Activated T-helper 9 cell treated with anti-CD3 and anti-CD28 coated beads, Interleukin-2, amount 50 U/mL, for 16 hours (primary cell): ENCODE measurements at places on chromosomes 7 and 10.

GRCh38 chr10:25933653-25934608 is at the start of gene MYO3A:
Gene MYO3A (plus strand): TSS chr10:25934229. CDS start chr10:25952111, 17,882 bp downstream.
- no peak for DNase-seq

GRCh38 chr10:133440633-133441285 is 13.0 kb upstream of the SCART1 start:
- no peak for DNase-seq

DNA sequence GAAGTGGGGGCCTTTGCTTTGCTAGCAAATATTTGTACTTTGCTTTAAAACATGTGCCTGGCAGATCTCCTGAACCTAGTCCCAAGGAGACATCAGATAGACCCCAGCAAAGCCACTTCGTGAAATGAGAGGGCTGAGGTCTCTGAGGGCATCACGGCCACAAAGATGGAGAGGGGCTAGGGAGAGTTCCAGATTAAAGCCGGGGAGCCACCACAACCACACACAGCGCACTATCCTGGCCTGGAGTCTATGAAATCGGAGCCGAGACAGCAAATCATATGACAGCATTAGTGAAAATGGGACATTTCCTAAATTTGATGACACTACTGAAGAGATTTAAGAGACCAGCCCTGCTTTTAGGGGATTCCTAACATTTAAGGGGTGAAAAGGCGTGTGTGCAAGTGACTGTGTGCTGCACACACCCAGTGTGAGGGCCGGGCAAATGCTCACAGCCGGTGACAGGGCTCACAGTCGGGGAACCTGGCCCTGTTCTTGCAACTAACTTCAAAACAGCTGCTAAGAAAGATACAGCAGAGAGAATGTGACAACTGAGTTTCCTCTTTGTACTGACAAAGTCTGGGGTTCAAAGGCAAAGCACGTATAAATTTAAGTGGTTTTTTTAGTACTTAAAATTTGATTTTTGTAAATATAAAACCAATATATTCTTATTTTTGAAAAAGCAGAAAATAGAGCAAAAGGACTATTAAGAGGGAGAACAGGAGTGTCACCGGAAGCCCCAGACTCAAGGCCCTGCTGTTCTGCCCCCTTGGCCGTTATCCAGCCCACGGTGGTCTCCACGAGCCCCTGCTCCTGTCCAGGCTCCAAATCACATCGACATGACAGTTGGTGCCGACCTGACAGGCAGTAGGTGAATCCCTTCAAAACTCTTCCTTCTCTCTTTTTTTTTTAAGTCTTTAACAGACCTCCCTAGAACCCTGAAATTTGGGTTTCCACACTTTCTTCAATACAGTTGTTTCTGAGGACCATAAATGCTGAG is 49.5 kb downstream of the VIPR2 start:
- DNase-seq, result no peak

DNA sequence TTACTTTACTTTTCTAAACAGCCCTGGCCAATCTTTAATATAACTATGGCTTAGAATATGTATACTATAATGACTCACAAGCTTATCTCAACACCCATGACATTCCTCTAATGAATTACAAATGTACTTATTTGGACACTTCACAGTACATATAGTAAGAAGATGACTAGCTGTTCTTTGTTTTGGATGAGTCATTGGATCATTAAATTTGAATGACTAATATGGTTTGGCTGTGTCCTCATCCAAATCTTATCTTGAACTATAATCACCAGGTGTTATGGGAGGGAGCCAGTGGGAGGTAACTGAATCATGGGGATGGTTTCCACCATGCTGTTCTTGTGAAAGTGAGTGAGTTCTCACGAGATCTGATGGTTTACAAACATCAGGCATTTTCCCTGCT is 807.5 kb upstream of the SORCS1 start:
- no peak for DNase-seq

DNA sequence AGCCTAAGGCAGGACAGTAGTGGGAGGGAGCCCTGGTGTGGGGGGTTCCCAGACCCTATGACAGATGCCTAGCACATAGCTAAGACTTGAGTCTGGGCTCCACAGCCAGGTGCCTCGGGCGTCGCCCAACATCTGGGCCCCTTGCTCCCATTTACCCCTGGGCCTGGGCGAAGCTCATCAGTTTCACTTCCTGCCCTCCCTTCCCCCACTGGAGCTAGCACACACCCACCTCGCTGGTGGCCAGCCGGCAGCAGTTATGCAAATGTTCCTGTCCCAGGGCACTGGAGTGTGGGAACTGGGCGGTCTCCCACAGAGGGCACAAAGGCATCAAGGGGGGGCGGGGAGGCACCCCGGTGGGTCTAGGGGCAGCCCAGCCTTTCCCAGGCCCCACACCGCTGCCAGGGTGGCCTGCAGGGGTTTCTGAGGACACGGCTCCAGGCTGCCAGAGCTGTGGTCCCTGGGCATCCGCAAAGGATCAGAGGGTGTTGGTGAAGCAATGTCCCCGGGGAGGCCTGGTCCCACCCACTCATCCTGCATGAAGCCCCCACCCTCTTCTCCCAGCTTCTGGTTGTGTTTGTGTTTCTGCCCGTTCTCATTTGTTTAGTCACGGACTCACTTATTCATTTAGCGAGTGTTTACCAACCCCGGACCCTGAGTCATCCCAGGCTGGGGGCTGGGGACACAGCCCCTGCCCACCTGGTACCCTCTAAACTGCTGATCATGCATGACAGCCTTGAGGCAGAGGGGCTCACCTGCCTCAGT is 20.4 kb downstream of the SH2B2 start:
- DNase-seq, result no peak

DNA sequence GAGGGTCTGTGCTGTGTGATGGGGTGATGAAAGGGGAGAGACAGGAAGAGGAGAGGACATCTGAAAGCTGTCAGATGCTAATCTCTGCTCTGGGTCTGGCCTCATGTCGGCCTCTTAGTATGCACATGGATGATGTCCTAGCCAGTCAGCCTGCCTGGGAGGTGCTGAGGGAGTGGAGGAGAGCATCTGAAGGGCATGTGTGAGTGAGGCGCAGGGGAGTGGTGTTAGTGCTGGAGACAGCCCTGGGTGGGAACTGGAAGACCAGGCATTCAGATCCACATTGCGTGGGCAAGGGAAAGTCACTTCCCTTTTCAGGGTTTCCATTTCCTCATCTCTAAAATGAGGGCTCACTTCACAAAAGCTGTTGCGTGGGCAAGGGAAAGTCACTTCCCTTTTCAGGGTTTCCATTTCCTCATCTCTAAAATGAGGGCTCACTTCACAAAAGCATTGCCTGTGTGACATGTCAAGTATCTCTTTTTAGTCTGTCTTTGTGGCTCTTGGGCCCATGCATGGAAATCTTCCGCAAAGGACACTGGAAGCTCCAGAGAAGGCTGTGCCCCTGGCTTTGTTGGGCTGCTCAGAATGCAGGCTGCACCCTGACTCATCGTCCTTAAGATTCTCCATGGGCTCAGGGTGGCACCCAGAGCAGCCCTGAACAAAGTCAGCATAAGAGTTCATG is 10.0 kb downstream of the SFTPD start:
- no peak for DNase-seq

DNA sequence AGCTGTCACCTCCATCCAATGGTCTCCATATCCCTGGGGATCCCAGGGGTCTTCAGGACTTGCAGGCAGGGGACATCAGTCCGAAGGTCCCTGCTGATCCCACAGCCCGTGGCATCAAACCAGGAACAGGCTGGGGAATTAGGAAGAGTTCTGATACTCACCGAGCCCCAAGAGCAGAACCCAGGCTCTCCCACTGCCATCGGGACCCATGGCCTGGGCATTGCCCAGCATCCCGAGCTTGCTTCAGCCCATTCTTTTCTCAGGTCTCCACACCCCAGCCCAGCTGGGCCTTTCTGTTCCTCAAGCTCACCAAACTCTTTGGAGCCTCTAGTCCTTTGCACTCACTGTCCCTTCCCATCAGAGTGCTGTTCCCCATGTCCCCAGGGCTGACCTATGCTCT is 280.9 kb downstream of the GRID1 start:
- DNase-seq, result no peak

- no peak for DNase-seq
These were observed 739.1 kb downstream of the MAGI2 start for GRCh38 chr7:78714356-78714755.

DNA sequence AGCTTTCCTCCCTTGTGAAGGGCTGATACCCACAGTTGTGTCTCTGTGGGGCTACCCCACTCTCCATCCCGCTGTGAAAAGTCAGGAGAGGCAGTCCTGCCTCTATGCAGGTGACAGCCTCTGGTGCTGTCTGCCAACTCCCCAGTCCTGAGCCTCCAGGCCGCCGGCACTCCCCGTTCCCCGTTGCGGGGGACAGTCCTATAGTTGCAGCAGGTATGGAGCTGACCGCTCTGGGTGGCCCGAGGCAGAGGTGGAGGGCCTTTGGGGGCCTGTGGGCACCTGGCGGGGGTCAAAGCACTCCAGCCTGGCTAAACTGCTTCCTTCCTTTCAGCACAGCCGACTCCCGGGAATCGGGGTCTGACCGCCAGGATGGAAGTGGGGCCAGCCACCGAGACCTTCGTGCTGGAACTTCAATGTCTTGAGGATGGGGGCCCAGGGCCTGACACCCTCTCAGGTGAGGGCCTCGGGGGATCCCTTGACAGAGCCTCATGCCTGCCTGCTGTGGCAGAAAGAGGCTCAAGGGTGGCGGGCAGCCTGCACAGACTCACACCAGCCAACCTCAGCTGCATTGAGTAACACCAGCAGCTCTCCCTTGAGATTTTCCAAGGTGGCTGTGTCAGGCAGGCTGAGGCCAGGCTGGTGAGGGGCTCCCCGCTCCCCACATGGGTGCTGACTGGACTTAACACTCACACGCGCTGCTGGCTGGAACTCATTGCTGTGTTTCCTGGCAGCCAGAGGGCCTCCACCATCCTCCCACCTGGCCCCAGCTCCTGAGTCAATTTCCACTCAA is 1.6 kb downstream of the ZNF853 start:
- no peak for DNase-seq

GRCh38 chr10:47173929-47174442 is 126.0 kb upstream of the GDF10 start:
- DNase-seq, result no peak

DNA sequence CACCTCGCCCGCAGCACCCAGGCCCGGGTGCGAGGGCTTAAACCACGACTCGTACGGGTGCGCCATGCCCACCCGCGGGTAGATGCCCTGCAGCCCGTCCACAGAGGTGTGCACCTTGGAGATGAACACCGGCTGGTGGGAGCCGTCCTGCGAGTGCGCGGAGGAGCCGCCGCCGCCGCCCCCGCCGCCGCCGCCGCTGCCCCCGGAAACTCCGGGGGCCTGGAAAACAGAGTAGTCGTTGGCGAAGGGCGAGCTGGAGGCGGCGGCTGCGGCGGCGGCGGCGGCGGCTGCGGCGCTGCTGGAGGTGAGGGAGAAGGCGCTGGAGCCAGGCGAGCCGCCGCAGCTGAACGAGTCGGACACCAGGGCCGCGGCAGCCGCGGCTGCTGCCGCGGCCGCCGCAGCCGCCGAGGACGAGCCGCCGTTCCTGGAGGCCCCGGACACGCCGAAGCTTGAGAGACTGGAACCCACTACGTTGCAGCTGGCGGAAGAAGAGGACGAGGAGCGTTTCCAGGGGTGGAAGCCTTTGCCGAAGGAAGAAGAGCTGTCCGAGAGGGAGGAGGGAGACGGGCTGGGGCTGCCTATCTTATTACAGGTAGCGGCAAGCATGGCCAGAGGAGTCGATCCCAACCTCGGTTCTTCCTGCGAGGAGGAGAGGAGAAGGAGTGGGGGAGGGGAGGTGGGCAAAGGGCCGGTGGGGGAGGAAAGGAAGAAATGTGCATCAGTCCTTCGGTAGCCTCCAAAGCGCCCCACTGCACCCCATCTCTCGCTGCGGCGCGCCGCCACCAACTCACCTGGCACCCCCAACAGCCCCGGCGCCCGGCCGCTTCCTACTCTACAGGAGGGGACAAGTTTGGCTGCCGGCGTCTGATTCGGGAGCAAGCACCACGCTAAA is 1.3 kb downstream of the SP8 start:
- no peak for DNase-seq

DNA sequence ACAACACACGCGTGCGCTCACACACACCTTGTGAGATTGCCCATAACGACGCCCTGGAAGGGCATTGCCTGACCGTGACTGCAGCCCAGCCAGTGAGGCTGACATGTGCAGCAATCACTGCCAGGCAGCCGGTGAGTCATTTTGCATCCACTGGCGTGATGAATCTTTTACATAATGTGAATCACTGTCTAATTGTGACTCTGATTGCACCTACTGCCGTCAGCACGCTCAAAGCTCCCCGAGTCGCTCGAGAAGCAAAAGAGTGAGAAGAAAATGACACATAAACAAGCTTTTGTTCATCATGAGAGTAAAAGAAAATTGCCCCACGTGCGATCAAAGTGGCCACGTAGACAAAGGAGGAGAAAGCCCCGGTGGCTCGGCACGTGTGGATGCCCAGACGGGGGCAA is 117.4 kb upstream of the PFKP start:
- DNase-seq, result peak; percentile 35

- no peak for DNase-seq
These were observed 1079.0 kb downstream of the KCNMA1 start for GRCh38 chr10:76558586-76558985.

GRCh38 chr10:30705101-30705624 is 75.6 kb upstream of the LYZL2 start:
- DNase-seq, result no peak

- DNase-seq, result no peak
These were observed 2.2 kb upstream of the ASCC1 start for GRCh38 chr10:72218325-72218724.

DNA sequence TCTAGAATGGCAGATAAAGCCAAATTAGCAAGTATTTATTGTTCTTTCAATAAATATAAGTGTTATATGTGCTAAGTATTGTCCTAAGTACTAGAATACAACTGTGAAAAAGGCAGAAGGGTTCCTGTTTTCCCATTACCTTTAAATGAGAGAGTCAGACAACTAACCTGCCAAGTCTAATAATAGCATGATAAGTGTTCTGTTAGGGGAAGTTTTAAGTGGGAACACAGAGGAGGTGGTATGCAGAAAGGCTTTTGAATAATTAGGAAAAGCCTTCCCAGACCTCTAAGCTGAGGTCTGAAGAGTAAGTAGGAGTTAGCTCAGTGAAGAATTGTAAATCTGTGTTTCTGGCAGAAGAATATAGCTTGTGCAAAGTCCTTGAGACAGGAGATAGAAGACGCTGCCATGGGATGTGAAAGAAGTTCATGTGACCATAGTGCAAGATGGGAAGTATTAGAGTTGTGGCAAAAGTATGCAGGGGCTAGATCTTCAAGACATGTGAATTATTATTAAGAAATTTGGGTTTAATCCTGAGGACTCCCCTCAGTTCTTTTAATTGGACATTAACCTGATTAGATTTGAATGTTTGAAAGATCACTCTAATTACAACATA is 12.5 kb downstream of the SHOC2 start:
- DNase-seq, result no peak

- DNase-seq, result no peak
These were observed 134.9 kb downstream of the RAMP3 start for GRCh38 chr7:45292481-45292880.

DNA sequence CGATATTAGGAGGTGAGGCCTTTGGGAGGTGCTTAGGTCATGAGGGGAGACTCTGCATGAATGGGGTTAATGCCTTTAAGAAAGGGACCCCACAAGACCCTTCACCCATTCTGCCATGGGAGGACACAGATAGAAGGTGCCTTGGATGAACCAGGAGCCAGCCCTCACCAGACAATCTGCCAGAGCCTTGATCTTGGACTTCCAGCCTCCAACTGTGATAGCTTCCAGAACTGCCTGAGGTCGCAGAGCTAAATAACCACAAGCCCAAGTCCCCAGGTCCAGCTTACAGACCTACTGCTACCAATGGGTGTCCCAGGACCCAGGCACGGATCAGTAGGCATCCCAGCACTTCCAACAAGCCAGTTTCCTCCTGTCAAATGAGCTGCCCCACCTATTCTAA is 37.5 kb downstream of the TNS3 start:
- no peak for DNase-seq

- DNase-seq, result no peak
These were observed 70.2 kb upstream of the RAPGEF5 start for GRCh38 chr7:22427104-22427503.
